ENCODE measurements at places on chromosomes 1 and 21.

DNA sequence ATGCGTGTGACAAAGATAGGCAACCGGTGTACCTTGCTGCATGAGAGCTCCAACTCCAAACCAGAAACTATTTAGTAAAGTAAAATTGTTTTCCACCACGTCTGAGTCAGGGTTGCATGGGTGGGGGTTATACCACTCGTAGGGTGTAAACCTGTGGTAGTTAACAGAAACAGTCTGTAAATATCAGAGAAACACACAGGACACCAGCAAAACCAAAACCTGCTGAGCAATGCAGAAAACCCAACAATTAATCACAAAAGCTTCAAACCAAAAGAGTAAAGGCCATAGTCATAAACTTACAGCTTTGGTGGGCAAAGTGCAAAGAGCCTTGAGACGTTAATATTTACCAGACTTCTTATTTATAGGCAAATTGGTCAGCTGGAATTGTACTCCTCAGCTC is 282.7 kb downstream of the BACH1 start:
- DNase-seq, result no peak

DNA sequence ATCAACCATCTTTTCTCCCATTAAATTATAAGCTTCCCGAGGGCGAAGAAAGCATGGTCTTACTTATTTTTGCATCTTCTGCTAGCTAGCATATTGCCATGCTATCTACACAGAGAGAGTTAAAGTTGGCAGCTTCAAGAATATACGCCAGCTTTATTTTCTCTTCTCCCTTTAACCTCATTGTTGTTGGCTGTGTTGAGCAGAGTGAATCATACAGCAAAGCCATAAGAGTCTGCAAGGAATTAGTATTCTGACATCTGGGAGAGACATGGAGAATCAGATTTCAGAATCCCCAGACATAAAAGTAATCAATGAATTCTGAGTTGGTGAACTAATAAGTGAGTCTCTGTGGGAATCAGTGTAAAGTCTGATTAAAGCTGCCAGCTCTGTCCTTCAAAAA is 649.6 kb upstream of the PTBP2 start:
- DNase-seq, result no peak

GRCh38 chr1:198360208-198360729 is 180.2 kb downstream of the ATP6V1G3 start:
- DNase-seq, result no peak

DNA sequence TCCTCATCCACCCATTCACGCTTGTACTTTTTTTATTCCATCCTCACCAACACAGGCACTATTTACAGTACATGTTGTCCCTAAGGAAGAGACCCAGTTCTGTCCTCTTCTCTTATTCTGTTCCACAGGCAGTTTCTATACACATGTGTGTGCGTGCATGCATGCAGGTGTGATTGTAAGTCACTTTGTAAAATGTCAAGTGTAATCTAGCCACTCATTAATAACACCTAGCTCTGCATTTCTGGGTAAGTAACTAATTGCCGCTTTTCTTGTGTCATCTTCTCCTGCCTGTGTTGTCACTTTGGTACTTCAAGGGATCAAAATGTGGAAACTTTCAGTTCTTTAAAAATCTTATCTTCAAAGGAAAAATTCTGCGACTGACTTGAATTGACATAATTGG is 377.2 kb downstream of the SEC16B start:
- no peak for DNase-seq

- peak; percentile 43 for DNase-seq
These were observed 21.2 kb upstream of the PRKACB start for GRCh38 chr1:84122780-84123382.

DNA sequence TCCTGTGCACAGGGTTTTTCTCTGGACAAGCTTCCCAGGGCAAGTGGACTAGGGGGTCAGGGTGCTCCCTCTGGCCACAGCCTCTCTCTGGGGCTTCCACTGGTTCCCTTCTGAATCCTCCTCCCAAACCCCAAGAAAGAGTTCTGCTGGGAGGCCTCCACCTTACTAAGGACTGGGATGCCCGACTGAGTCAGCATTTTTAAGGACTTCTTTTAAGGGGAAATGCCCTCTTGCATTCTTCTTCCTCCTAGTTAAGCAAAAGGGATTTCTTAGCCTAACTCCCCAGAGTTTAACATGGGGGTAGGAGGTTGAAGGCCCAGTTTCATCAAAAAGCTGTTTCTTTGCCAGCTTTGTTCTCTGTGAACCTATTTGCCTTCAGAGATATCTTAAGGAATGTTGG is 99.7 kb upstream of the KRTAP19-8 start:
- DNase-seq, result no peak

DNA sequence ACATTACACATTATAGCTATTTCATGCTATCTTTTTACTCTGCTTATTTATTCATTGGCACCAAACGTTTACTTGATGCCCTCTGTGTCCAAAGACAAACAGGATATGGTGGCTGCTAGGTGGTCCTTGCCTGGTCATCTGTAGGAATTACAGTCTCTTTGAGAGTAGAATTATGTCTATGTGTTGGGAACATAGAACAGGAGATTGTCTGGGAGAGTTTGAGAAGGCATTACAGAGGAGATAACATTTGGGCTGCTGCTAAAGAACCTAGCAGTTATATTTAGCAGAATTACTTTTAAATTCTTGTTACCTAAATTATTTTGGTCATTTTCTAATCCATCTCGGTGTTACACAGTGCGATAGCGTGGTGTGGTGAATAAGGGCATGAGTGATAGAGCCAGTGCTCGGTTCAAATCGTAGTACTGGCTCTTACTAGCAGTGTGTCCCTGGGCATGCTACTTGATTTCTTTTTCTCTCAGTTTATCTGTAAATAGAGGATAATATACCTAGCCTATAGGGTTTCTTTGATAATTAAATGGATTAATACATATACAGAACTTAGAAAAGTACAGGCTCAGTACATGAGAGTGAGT is 20.5 kb downstream of the RRP15 start:
- no peak for DNase-seq

GRCh38 chr1:230744382-230744781 is 2.8 kb upstream of the CAPN9 start:
- DNase-seq, result no peak

DNA sequence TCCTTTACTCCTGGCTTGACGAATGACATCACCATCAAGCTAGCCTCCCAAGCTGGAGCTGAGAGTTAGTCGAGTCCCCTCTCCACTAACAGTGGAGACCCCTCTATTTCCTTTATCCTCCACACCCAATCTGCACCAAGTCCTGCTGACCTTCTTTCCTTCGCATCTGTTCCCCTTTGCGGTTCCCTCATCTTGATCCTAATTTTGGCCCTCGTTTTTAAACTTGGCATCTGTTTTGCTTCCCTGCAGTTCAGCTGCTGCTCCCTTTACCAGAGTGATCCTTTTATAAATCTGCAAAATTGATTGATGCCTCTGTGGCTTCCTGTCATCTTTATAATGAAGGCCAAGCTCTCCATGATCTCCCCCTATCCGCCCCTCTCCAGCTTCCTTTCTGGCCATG is 49.0 kb upstream of the TSPAN2 start:
- DNase-seq, result no peak

GRCh38 chr1:117967477-117967876 is 37.9 kb downstream of the WDR3 start:
- peak; percentile 69 for DNase-seq

GRCh38 chr1:152967201-152967600 is 3.2 kb upstream of the SPRR4 start:
- no peak for DNase-seq

GRCh38 chr21:19326531-19327319 is 923.1 kb upstream of the TMPRSS15 start:
- DNase-seq, result no peak

GRCh38 chr1:202858789-202859414 is 30.0 kb downstream of the RABIF start:
- DNase-seq, result no peak

DNA sequence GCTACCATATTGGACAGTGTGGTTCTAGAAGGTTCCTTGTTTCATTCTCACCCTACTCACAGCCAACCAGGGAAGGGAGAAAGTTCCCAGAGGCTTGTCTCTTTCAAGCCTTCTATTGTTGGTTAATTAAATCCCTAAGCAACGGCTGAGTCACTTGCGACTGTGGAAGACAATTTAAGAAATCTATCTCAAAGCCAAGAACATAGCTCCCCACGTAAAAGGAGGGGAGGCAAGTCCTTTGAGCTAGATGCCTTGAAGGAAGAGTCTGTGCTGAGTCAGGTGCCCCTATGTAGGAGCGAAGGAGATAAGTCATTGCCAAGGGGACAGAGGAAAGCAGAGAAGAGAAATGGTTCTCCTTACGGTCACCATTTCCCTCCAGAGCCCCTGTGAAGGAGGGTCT is 79.4 kb upstream of the PPP2R5A start:
- DNase-seq, result no peak

DNA sequence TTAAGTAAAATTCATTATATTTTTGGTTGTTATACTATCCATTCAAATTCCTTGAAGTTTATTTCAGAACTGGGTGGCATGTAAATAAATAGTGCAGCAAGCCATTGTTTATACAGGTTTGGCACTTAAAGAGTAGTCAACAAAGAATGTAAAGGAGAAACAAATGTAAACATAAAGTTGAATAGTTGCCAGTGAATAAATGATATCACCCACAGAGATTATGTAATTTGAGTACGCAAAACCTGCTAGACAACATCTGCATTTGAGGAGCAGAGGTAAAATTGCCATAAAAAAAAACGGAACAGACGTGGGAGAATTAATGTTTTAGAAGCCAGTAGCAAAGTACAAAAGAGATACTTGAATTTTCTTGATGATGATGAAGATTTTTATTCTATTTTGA is 111.6 kb downstream of the ADGRL2 start:
- DNase-seq, result no peak

GRCh38 chr1:21077085-21077484 is 99.6 kb downstream of the EIF4G3 start:
- no peak for DNase-seq

DNA sequence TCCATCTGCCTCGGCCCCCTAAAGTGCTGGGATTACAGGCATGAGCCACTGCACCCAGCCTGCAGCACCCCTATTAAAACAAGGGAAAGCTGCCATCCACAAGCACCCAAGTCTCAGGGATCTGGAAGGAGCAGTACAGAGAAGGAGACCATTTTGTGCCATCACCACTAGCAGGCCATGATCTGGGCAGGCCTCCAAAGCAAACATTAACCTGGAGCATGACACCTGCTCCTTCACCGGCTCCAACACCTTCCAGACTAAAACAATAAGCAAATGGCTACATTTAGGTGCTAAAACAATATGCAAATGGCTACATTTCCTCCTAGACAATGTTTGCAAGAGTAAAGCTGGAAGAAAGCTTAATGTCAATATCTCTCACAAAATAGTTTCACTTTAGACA is 16.7 kb downstream of the MEAF6 start:
- no peak for DNase-seq

GRCh38 chr1:237084341-237085077 is 42.5 kb downstream of the RYR2 start:
- DNase-seq, result no peak

DNA sequence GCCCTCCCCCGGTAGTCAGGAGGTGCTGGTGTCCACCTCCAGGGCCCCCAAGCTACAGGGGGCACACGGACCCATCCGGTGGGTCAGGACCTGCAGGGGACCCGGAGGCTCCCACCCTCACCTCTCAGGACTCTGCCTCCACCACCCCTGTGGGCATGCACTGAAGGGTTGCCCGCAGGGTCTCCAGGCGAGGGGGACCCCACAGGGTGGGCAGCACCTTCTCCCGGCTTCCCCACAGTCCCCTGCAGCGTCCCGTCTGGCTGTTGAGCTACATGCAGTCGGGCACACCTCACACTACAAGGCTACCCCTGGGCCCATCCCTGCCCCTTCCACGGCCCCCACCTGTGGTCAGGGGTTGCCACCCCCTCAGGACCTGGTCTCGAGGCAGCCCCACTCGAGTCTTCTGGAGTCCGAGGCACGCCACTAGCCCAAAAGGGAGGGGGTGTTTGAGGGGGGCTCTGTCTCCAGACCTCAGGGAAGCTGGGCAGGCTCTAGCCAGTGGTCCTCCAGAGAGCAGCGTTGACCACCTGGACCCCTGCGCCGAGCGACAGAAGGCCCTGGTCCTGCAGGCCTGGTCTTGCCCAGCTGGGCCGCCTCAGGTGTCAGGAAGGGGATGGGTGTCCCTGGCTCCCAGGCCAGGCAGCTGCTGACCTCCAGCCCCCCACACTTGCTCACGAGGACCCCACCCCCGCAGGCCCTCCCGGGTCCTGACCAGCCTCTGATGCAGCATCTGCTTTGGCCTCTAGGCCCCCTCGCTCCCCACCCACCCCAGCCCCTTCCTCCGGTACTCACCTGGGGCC is 9.6 kb downstream of the PARS2 start:
- no peak for DNase-seq

DNA sequence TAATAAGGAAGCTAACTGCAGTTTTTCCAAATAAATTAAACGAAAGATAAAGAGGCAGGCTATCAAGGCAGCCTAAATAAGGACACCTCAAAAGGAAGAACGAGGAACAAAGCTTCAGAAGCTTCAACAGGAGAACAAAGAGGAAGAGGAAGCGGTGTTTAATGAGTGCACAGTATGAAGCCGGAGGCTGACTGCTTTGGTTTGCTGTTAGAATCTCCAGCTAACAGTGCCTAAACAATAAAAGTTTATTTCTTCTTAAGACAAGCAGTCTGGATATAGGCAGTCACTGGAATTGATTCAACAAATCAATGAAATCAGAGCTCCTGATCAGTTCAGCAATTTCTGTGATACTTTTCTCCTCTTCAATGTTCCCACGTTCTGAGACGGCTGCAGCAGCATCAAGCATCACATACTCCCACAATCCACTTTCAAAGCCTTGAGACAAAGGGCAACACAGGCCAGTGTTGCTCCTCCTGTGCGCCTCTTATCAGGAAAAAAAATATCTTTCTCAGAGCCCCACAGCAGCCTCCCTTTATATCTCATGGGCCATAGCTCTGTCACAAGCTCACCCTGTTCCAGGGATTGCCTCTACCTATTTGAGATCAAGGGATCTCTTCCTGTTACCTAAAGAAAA is 365.6 kb upstream of the ST6GALNAC5 start:
- DNase-seq, result no peak

- DNase-seq, result no peak
These were observed 36.3 kb upstream of the CLIC4 start for GRCh38 chr1:24708938-24709337.

- DNase-seq, result no peak
These were observed 27.2 kb downstream of the HSPG2 start for GRCh38 chr1:21909787-21910503.

GRCh38 chr1:14106679-14107313 is 406.8 kb downstream of the PRDM2 start:
- DNase-seq, result no peak

Measured in smooth muscle cell of the brain vasculature (primary cell).